ENCODE measurements at places on chromosomes 13 and 19. TPM values are rescaled to one million over a fixed set of nuclear protein-coding genes. Genes with fewer than 3 reads are reported as not detected.

CEACAM5 gene
- polyA plus RNA-seq, result not detected

PPP1R37 gene
- 53.7 TPM for polyA plus RNA-seq

LILRA1 gene
- not detected for polyA plus RNA-seq

DIAPH3 gene
- polyA plus RNA-seq, result 1.9 TPM

PLIN4 gene
- polyA plus RNA-seq, result not detected

RASIP1 gene
- 0.26 TPM for polyA plus RNA-seq

ZNF358 gene
- 22.0 TPM for polyA plus RNA-seq

LRRC63 gene
- polyA plus RNA-seq, result not detected

ZFP28 gene
- 45.1 TPM for polyA plus RNA-seq

SCEL gene
- not detected for polyA plus RNA-seq

RFPL4A gene
- polyA plus RNA-seq, result not detected

ZNF225 gene
- 6.8 TPM for polyA plus RNA-seq

MBD3L3 gene
- not detected for polyA plus RNA-seq

GZMM gene
- polyA plus RNA-seq, result 0.38 TPM

CEACAM8 gene
- polyA plus RNA-seq, result not detected
